Testis (tissue), 5 donors: ENCODE measurements at places on chromosomes 1 and 21. TPM values are rescaled to one million over a fixed set of nuclear protein-coding genes. Genes with fewer than 3 reads are reported as not detected.

Gene SDF4
- total RNA-seq: 146 TPM

DNA sequence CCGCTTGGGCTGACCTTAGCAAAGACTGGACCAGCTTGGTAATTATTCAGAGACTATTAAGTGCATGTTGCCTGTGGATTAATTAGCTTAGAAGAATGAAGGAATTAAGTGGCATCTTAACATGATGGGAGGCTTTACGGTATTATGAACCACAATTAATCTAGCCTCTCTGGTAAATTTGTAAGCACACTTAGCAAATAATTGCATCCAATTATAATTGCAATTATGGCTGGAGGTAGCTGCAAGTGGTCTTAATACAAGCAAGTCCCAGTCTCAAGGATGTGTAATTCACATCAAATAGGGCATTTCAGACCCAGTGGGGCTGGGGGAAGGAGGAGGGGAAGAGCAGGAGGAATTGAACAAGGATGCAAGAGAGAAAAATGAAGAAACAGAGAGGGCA lies 151.6 kb downstream of the CNIH3 start:
- no peak for DNase-seq

Gene MROH9
- 1.1 TPM for total RNA-seq

- no peak for DNase-seq
Observed at GRCh38 chr21:16037421-16037955, 307.7 kb downstream of the USP25 start.

Gene SLC9C2
- 15.8 TPM for total RNA-seq

GRCh38 chr1:246221485-246222255 lies 285.4 kb downstream of the SMYD3 start:
- no peak for DNase-seq

DNA sequence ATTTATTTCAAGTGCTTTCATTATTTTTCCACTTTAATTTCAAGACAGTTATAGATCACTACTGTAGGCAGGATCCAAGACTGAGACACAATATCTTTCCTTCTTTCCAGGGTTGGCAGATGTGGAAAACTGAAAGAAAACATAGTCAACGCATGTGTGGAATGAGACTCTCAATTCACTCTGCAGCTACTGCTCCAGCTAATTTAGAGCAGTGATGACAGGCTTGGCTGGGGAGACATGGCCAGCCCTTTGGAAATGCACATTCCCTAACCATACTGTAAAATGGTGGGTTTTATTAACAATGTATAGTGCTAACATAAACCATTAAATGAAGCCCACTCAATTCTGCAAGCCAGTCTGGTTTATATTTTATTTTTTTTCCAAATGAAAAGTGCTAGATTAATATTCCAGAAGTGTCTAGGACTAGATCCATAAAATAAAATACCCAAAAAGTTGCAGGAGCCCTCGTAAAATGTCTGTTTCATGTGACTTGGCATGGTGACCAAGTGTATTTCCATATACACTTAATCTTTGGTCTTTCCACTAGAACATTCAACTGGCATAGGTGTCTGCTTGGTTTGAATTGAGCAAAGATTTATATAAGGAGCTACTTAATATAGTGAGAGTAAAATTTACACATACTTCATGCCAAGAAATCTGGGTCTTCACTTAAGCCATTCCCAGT lies 32.9 kb downstream of the COL11A1 start:
- DNase-seq: no peak

DNA sequence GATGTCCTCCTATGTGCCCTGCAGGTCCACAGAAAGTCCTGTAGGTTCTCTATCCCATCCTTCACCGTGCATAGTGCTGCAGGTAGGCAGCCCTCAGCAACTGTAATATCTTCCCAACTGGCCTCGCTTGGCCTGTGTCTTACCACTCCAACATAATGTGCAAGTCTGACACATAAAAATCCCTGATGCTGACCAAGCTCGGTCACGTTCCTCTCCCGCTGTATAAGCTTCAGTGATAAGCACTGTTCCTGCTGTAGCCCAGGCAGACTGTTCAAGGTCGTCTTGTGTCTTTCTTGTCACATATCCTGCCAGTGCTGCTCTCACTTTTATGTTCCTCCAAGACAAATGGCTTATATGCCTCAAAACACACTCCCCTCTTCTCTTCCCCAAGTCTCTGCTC lies 19.4 kb upstream of the KCNE1 start:
- peak; percentile 88 for DNase-seq

DNA sequence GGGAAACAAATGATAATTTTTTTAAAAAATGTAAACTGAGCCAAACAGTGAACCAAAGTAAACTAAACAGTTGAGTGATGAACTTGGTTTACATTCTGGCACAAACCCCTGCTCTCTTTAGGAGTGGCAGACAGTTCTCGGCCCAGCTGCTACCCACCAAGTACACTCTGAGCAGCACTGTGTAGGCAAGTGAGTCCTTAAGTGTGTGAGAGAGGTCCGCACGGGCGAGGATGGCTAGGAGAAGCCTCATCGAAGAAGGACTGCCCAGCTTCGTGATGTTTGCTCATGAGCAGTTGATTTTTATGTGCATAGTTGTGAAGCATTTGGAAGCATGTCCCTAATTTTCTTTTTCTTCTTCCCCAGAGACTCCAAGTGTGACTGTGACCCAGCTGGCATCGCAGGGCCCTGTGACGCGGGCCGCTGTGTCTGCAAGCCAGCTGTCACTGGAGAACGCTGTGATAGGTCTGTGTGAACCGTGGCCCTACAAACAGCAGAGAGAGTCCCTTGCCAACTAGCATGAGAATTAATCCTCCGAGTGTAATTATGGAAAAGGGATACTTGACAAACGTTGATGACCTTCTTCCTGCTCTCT lies 32.1 kb downstream of the LAMC2 start:
- DNase-seq: no peak

- DNase-seq: no peak
Observed at GRCh38 chr1:66237722-66238479, 296.1 kb upstream of the SGIP1 start.

DNA sequence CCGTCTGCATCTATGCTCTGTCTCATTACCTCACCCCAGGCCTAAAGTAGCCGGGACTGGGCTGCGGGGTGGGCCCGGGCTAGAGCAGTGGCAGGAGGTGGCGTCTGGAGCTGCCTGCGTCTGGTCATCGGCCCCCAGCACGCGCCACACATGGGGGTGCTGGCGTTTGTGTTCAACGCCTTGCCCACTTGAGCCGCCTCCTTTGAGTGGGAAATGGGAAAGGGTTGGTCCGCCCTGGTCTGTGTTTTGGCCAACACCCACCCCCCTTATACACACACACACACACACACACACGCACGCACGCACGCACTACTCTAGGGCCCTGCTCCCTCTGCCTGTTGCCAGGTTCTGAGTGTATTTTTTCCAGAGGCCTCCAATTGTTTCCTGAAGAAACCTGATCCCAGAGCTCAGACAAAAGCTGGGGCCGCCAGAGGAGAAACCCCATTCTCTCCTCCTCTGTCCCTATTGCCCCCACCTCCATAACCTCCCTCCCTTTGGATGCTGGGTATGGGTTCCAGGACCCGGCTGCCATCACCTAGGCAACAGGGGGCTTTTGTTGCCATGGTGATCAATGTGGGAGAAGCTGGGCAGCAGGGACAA lies 10.1 kb downstream of the VANGL2 start:
- DNase-seq: no peak

Gene FCAMR
- not detected for total RNA-seq

Gene CYP4Z1
- total RNA-seq: 2.4 TPM

DNA sequence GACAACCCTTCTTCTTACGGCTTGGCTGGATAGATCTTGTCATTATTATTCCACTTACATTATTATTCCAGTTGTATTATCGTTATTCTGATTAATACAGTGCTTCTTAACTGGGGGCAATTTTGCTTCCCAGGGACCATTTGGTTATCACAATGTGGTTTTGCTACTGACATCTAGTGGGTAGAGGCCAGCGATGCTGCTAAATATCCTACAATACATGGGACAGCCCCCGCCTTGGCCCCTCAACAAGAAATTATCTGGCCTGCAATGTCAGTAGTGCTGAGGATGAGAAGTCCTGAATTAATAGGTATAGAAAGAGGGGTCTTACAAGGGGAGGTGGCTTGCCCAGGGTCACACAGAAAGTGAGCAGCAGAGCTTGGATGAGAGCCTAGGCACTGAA lies 105.6 kb downstream of the PTPRU start:
- DNase-seq: no peak

DNA sequence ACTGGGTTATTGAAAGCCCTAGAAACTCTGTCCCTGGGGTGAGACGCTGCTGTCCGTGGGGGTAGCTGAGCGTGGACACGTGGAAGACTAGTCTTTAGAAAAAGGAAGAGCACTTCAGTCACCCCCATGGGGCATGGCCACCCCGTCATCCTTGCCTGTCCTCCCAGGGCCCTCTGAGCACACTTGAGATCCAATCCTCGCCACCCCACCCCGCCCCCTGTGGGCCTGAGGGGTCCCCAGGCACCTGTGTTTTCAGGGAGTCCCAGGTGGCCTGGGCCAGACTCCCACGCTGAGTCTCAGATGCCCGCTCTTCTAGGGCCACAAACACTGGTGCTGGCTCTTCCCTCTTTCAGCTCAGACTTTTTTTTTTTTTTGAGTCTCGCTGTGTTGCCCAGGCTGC lies 2.5 kb downstream of the PRKCZ start:
- DNase-seq: no peak

DNA sequence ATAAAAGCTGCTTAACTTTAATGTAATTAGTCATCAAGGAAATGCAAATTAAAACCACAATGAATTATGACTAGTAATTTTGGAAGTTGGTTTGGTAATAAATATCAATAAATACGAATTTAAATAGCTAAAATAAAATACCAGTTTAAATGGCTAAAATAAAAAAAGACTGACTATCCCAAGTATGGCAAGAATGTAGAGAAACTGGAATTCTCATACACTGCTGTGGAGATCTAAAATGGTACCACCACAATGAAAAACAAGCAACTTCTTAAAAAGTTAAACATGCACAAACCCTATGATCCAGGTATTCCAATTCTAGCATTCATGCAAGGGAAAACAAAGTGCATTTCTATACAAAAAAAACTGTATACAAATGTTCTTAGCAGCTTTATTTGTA lies 382.6 kb upstream of the NR5A2 start:
- no peak for DNase-seq

- no peak for DNase-seq
Observed at GRCh38 chr1:163191301-163191700, 11.4 kb downstream of the RGS5 start.

Gene COL8A2
- total RNA-seq: 2.0 TPM

Gene KRTAP11-1
- total RNA-seq: 2.8 TPM

GRCh38 chr1:82565546-82565945 lies 764.8 kb downstream of the ADGRL2 start:
- DNase-seq: no peak
